ENCODE measurements at places on chromosomes 5 and 9.

DNA sequence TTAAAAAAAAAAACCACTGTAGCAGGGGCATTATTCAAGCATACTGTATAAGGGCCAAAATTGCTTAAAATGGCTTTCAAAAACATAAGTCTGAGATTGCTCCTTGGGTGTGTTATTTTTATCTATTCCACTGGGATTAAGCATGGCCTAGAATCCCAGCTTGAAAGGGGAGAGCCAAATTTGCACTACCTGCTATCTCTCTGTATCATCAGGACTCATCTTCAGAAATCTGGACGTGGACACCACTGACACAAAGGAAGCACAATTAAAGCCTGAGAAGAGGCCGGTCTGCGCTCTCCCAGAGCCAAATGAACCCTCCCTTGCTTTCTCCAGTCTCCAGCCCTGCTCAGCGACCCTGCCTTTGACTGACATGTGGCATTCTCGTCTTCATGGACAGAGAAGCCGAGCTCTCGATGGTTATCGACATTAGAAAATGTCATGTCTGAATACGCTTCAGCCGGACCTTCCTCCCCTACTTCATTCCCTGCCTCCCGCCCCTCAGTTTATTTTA, 151.3 kb downstream of the EBF1 start:
- DNase-seq, result no peak

DNA sequence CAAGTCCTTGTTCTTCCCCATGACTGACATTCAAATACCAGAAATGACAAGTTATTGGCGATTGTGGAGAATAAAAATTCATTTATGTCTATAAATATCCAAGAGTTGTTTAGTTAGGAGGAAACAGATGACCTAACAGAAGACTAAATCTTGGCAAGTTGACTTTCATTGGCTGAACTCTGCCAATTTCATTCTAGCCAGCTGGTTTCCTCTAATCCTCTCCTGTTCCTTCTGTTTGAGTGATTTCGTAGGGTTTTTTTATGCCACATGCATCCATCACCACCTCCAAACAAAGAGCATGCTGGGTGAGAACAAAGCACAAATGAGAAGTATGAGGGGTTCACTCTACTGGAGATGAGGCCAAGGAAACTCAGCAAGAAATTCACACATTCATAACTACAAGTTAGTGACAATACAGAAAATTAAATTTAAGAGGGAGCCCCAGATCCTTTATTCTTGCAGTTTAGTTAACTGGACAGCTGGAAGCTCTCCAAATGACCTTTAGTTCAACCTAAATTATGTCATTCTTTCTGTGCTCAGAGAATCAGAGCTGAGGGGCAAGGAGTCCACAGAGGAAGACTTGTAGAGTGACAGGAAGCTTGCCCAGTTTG, 932.0 kb downstream of the TLE4 start:
- no peak for DNase-seq

GRCh38 chr5:52269859-52270258, 517.9 kb upstream of the ITGA1 start:
- no peak for DNase-seq

DNA sequence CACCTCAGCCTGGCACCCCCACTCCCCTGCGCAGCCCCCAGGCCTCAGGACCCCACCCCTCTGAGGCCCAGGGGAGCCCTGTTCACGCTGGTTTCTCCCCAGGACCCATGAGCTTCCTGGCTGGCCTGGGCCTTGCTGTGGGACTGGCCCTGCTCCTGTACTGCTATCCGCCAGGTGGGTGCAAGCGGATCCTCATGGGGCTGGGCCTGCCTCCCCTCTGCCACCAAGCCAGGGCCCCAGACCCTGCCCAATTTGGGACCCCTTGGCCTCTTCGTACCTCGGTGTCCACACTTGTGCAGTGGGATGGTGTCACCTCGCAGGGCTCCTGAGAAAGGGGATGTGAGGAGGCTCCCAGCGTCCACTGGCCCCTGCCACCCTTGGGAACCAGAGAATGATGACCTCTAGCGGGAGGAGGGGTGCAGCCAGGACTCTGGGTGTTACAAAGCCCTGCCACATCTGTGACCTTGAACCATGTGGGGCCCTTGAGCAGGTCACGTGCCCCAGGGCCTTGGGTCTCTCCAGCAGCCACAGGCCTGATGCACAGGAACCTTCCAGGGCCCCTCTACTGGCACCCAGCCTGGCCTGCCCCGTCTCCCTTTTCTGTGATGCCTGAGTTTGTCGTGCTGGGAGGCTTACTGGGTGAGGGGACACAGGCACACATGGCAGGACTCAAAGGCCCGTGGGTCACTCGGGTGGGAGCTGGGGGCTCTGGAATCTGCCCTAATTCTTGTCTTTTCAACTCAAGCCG, 16.3 kb downstream of the CARD19 start:
- DNase-seq, result no peak

- no peak for DNase-seq
Observed at GRCh38 chr9:127788337-127789011, 2.6 kb downstream of the CDK9 start.

DNA sequence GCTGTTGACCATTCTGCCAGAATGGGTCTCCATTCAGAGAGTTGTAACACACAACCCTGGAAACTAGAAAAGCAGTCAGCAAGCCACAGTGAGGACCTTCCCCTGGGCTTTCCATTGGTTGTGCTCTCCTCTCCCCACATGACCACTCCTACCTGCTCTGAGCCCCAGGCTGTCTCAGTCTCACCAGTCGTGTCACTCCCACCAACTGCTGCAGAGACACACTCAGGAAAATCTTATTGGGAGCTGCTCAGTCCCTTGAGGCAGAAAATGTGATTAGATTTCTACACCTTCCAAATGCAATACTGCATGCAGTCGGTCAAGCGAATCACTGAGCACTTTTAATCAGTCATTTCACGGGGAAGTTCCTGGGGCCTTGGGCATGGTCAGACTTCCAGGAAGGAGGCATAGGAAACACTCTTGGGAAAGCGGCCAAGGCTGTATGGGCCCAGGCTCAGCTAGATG, 284.2 kb upstream of the NMUR2 start:
- no peak for DNase-seq

DNA sequence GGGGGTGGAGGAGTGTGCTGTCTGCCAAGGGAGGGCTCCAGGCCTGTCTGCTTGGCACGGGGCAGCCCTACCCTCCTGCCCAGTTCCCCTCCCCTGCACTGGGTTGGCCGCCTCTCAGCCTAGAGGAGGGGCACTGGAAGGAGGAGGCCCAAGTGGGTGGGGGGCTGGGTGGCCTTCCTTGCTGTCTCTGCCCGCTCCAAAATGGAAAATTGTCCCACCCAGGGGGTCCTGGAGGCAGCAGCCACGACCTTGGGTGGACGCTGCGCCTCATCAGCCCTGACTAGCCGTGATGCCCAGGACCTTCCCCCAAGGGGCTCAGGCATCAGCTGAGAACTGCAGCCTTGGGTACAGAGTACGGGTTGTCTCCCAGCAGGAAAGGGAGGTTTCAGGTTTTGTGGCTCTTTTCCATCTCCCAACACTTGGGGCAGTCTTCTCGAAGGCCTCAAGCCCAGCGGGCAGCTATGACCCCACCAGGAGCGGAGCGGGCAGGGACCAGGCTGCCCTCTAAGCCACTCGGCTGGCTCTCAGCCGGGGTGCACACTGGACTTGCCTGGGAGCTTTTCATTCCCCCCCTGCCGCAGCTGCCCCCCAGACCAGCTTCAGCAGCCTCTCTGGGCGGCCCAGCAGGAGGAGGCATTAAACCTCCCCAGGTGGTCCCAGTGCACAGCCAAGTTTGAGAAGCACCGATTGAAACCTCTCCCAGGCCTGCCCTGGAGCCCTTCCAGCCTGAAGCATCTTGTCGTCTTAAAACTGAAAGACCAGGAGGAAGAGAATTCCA, 20.6 kb downstream of the NTNG2 start:
- no peak for DNase-seq

DNA sequence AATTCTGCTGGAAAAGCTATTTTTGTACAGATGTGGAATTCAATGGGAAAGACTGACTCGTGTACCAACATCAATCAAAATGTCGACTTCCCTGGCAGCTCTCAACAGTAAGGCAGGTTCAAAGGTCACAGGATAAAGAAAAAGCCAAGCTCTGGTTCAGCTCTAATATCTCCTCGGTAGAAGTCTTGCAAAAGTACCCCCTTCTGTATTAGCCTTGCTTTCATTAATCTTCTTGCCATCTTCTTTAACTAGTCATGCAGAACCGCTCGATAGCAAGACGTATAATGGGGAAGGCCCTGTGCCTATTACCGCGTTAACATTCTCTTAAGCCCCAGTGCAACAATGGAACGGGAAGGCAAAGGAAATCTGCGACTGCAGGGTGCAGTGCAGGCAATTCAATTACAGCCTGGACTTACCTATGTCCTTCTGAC, 201.2 kb downstream of the GAPVD1 start:
- DNase-seq, result no peak

GRCh38 chr5:68037546-68037945, 178.0 kb upstream of the PIK3R1 start:
- no peak for DNase-seq

DNA sequence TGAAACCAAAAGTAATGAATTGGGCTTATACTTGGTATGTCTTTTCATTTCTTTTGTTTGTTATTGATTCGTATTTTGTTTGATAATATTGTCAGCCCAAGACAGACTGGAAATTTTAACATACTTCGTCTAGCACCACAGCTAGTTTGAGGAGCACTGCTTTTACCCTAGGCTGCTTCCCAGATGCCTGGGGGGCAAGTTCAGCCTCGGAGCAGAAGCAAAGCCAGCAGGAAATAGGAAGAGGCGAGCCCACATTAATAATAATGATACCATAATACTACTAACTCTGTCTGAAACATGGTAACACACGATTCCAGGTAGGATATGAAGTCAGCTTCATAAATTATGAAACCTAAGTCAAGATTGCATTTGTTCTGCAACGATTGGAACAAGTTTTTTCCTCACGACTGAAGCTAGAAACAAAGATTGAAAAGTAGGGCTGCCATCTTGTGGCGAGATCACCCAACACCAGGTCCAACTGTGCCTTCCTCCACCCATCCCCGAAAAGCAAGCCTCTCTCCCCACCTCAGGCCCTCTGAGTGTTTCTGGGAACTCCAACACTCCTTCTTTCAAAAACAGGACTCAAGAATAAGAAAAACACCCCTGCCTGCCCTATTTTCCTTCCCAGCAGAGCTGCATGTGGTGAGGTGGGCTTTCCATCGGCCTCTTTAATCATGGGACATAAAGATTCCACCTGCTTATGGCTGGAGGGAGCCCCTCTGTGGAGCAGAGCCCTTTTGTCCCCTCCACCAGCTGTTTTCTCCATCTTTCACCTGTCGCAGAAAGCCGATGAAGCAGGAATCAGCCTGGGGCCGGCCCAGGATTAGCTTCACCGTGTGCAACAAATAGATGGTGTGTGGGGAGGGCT, 236.4 kb downstream of the CAAP1 start:
- DNase-seq, result no peak

DNA sequence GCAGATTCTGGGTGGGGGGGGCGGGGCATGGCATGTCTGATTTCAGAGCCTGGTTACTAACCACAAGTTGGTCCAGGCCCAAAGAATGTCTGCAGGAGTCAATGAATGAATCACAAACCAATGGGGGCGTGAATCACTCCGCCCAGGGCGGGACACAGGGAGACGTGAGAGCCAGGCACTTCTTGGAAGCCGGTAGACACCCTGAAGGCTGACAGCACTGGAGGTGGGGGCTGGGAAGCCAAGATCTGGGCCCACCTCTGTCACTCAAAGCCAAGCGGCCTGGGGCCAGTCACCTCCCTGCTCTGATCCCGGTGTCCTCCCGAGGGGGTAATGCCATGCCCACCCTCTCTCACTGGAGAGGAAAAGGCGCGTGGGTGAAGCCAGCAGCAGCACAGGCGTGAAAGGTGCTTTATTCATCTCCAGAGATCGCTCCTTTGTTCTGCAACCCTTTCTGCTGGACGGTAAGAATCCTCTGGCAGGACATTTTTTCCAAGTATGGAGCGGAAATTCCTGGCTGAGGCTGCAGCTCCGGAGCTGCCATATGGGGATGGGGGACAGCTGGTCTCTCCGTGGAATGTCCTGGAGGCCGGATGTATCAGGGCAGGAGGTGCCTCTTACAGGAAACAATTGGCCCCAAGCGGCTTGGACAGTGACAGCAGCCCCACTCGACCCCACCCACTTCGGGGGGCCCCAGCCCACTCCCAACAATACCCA, 85.0 kb downstream of the STK10 start:
- no peak for DNase-seq

- DNase-seq, result no peak
Observed at GRCh38 chr5:573976-574375, 38.2 kb upstream of the CEP72 start.

- no peak for DNase-seq
Observed at GRCh38 chr5:17079562-17079961, 137.9 kb upstream of the BASP1 start.

DNA sequence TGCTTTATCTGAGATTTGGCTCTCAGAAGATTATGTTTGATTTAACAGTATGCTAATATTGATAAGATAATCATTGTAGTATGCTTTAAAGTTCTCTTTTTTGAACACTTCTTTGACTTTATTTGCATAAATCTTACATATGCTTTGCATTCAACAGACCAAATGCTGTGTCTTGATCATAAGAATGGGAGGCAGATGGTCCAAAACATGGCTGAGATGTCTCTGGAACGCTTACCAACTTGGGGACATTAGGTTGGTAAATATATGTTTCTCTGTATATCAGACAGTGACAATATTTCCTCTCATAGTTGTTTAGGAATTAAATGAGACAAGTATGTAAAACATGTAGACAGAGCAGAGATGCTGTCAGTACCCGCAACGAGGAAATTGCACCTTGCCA, 197.9 kb upstream of the CTNND2 start:
- DNase-seq, result no peak

DNA sequence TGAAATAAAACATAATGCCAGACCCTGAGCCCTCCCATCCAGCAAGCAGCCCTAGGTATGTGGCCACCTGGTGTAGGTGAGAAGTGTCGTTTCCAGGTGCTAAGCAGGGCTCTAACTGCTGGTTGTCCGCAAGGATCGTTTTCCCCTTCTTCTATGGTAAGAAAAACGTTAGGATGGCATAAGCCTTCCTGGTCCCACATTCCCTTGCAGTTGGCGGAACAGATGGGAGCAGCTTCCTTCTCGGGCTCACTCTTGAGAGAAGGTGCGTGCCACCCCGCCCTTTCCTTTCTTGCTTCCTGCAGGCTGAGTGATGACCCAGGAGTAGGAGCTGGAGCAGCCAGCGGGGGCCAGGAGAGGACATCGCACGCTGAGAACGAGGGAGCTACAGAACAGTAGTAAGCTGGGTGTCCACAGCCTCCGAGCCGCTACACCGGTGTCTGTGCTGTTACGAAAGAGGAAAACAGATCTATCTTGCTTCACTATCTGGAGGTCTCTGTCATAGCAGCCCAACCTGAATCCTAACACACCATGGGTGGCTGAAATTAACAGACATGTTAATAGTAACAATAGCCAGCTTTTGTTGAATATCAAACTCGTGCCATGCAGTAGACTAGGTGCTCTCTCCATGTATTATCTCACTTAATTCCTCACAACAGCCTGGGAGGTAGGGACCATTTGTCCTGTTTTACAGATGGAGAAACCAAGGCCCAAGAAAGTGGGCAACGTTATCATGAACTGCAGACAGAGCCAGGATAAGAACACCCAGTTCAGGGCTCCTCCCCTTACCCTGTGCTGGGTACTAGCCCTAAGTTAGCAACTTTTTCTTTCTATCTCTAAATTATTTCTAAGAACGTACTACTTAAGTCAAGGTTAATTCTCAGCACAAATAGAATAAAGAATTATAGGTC, 139.8 kb downstream of the COL23A1 start:
- DNase-seq, result no peak

GRCh38 chr9:116207371-116208111, 54.0 kb downstream of the PAPPA start:
- no peak for DNase-seq

Data from cortex of kidney (tissue), 1 donor.